Stimulated activated CD8-positive, alpha-beta memory T cell treated with anti-CD3 and anti-CD28 coated beads, Interleukin-4, amount 100 ng/mL, for 48 hours (primary cell): ENCODE measurements at places on chromosomes 6 and 20.

DNA sequence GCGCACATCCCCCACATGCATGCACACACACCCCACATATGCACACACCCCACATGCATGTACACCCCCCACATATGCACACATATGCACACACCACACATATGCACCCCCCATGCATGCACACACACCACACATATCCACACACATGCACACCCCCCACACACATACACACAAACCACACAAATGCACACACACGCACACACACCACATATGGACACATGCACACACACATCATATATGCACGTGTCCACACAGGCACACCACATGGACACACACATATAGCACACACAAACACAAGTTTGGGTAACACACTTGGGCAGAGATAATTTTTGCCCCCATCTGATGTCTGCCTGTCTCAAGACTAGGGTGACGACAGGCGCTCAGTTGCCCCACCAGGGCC, 8.3 kb downstream of the BHLHE23 start:
- DNase-seq: no peak

GRCh38 chr6:151679081-151679480, 128.4 kb upstream of the ESR1 start:
- peak; percentile 39 for DNase-seq

- DNase-seq: no peak
These were observed 172.5 kb downstream of the HTR1B start for GRCh38 chr6:77290798-77291197.

GRCh38 chr6:119830069-119830468, 480.5 kb upstream of the MAN1A1 start:
- no peak for DNase-seq

- DNase-seq: peak; percentile 70
These were observed 111.2 kb downstream of the SCML4 start for GRCh38 chr6:107712665-107713551.

DNA sequence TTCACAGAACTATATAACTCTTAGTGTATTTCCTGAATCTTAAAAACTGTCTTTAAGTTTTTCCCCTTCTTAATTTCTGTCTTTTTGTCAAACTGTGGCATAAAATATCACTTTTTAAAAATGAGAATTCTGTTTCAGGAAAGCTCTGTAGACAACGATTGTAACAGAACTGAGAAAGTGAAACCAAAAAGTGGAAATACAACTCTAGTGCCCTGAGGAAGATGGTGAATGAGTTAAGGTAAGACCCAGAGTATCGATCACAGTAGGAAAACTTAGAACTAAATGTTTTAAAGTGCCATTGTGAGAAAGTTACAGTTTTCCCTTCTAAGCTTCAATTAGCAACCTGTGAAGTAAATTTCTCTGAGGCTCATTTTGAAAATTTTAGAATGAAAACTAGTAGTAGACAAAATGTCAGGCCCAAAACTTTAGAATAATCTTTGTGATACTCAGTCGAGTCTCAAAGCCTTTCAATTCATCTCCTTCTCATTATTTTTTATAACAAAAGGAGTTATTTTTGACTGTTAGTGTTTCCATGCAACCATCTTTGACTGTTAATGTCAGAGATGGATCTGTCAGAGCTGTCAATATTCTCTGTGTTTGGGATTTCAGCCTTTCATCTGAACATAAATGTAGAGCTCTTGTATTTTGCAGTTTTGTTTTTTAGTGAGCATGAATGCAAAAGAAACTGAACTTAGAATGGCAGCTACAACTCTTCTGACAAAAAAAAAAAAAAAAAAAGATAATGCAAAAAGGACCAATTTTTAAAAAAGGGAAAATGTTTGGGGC, 19.0 kb upstream of the TRDN start:
- no peak for DNase-seq
